ENCODE measurements at places on chromosomes 7 and 10. TPM values are rescaled to one million over a fixed set of nuclear protein-coding genes. Genes with fewer than 3 reads are reported as not detected.

DNA sequence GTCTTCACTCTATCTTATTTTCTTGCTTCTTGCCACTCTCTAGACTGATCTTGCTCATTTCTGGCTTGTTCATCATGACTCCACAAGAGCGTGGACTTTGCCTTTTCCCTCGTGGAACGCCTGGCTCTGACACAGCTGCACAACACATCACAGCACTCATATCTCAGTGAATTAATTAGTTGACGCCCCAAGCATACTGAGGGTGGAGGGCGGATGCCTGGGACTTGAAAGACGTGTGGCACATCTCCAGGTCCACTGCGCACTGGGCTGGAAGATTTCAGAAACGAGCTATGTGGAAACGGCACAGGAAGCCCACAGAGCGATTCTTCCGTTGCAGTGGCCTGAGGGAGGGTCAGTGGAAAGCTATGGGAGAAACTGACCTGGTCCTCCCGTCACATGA, 23.6 kb upstream of the PLEKHA1 start:
- no peak for DNase-seq

DNA sequence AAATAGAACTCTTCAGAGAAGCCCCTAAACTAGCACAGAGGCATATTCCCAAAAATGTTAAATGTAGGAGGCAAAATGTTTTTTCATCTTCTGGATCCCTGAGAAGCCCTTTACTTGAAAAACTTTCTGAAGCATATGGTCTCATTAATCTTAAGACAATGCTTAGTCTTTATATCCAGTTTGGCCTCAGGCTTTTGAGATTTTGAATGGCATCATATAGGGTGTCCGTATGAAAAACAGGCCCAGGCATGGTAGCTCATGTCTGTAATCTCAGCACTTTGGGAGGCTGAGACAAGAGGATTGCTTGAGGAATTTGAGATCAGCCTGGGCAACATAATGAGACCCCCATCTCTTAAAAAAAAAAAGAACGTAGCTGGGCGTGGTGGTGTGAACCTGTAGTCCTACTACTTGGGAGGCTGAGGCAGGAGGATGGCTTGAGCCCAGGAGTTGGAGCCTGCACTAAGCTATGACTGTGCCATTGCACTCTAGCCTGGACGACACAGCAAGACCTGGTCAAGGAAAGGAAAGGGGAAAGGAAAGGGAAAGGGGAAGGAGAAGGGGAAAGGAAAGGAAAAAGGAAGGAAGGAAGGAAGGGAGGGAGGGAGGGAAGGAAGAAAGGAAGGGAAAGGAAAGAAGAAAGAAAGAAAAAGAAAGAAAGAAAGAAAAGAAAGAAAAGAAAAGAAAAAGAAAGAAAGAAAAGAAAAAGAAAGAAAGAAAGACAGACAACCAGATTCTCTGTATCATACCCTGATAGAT, 119.4 kb downstream of the CDK6 start:
- no peak for DNase-seq

GRCh38 chr7:128871050-128871449, 8.4 kb downstream of the ATP6V1F start:
- DNase-seq, result no peak

GRCh38 chr7:117673839-117674238, 194.0 kb downstream of the CFTR start:
- DNase-seq, result no peak

GRCh38 chr10:75107756-75108683, 3.4 kb upstream of the SAMD8 start:
- no peak for DNase-seq

TMEM130 gene
- total RNA-seq, result 1.3 TPM

STK31 gene
- 0.20 TPM for total RNA-seq

MUC12 gene
- not detected for total RNA-seq

TRAPPC14 gene
- total RNA-seq, result 5.3 TPM

CPA2 gene
- total RNA-seq, result not detected

IDI2 gene
- not detected for total RNA-seq

GRB10 gene
- total RNA-seq, result 26.9 TPM

TBX20 gene
- 0.20 TPM for total RNA-seq

Data from skin of body (tissue), 3 donors.